ENCODE measurements at places on chromosomes 16 and 17.

DNA sequence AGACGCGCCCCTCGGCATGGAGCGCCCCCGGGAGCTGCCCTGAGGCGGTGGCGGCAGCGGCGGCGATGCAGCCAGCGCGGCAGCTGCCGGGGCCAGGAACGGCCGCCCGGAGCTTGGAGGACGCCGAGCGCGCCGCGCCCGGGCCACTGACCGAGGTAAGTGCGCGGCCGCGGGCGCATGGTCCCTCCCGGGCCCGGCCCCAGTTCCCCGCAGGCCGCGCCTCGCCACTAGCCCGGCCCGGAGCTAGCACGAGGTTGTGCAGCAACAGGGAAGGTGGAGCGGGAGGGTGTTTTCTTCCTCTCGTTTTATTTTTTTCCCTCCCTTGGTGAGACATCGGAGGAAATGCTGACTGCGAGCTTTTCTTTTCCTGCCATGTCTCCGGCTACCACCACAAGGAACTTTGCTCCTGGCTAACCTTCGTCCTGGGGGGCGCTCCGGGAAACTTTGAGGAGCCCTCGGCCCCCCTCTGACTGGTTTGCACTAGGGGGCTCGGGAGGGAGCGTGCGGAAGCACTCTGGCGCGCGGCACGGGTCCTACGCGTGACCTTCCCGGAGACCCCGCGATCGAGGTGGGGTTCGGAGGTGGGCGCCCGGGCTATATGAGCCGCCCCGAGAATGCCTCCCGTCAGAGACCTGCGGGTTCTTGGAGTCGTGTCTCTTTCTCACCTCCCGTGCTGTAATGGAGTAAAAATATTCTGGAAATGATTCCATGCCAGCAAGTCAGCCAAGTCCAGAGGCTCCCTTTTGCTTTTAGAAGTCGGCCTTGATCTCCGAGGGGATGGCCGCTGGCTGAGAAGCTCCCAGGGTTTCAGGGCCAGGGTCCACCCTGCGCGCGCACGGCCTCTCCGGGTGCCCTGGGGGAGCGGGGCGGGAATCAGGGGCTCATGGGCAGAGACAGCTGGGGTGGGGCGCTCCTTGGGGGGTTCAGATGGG, 868 bp downstream of the KCNJ12 start:
- DNase-seq, result no peak

GRCh38 chr17:76104140-76104895, 731 bp upstream of the EXOC7 start:
- no peak for DNase-seq

DNA sequence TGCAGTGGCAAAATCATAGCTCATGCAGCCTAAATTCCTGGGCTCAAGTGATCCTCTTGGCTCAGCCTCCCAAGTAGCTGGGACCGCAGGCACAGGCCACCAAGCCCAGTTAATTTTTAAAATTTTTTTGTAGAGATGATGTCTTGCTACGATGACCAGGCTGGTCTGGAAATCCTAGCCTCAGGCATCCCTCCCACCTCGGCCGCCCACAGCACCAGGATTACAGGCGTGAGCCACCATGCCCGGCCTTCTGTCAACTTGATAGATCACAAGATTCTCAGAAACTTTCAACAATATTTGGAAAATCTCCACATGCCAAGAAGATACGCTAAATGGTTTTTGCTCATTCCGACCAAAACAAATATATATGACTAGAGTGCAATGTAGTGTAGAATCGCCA, 111.0 kb downstream of the ADCY9 start:
- DNase-seq, result no peak

- no peak for DNase-seq
Measured at GRCh38 chr16:24773771-24774427, 44.4 kb downstream of the TNRC6A start.

GRCh38 chr17:8857919-8858318, 9.6 kb downstream of the PIK3R6 start:
- no peak for DNase-seq

- DNase-seq, result no peak
Measured at GRCh38 chr16:78462288-78463208, 363.1 kb downstream of the WWOX start.

DNA sequence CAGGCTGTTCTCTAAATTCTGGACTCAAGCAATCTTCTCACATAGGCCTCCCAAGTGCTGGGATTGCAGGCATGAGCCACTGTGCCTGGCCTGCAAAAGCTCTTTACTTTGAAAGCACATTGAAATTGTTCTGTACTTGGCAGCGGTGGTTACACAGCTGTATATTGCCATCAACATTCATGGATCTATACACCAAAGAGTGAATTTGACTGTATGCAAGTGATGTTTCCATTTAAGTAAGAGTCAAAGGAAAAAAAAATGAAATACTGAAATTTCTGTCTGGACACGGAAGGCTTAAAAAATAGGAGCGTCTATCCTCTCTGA, 450.6 kb upstream of the PSMD7 start:
- DNase-seq, result no peak

- no peak for DNase-seq
Measured at GRCh38 chr17:79652999-79653643, 42.3 kb upstream of the RBFOX3 start.

GRCh38 chr17:67982686-67983382, 13.4 kb downstream of the C17orf58 start:
- DNase-seq, result no peak

DNA sequence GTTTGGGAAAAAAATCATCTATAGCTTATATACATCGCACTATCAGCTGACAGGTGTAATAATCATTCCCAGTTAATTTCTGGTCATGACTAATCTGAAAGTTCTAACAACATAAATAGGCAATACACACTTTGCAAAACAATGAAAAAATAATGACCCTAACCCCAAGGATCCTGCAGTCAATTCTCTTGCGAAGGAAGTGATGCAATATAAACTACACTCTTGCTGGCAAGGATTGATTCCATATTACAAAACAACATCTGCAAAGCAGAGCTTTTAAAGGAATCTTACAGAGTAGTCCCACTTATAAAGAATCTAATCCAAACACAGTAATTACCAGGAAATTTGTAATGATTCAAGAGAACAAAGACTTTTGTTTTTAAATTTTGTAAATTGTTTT, 73.4 kb downstream of the MYO1D start:
- no peak for DNase-seq

GRCh38 chr16:1152651-1153259, at the start of gene CACNA1H:
TSS of gene CACNA1H (plus strand) at chr16:1153106. CDS start at chr16:1153738, 632 bp downstream.
- peak; percentile 33 for DNase-seq

DNA sequence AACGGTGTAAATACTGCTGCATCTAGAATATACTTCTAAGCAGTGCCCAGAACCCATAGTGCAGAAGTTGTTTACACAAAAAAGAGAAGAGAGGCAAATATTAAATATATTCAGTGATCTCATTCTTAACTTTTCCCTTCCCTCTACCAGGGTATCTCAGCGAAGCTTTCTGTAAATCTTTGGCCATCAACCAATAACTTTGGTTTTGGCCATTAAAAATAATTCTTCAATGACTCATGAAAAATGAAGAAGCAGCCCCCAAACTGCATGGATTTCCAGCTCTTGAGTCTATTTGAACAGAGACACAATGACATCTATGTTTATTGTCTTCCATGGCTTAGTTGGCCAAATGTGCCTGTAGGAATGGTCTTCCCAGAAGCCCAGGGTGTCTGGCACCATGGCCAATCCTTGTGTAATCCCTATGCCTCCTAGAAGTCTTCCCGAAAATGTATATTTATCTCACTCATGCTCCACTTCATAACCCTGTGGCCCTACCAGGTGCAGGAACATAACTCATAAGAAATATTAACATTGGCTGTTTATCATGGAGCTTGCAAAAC, 646.6 kb downstream of the TOX3 start:
- no peak for DNase-seq

DNA sequence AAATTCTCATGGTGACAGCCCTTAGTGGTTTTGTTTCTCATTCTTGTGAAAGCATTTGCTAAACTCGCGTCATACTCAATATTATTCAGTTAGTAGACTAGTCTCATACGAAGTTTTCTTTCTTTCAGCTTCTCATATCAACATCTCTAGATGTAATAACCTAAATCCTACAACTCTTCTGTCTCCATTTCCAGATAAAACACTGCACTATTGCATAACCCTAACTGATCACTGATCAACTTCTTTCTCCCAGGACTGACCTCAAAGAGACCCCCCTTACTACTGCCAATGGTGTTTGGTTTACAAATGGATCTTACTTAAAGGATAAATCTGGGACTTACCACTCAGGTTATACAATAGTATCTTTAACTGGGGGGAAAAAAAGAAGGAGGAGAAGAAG, 36.3 kb upstream of the TEKT1 start:
- no peak for DNase-seq

DNA sequence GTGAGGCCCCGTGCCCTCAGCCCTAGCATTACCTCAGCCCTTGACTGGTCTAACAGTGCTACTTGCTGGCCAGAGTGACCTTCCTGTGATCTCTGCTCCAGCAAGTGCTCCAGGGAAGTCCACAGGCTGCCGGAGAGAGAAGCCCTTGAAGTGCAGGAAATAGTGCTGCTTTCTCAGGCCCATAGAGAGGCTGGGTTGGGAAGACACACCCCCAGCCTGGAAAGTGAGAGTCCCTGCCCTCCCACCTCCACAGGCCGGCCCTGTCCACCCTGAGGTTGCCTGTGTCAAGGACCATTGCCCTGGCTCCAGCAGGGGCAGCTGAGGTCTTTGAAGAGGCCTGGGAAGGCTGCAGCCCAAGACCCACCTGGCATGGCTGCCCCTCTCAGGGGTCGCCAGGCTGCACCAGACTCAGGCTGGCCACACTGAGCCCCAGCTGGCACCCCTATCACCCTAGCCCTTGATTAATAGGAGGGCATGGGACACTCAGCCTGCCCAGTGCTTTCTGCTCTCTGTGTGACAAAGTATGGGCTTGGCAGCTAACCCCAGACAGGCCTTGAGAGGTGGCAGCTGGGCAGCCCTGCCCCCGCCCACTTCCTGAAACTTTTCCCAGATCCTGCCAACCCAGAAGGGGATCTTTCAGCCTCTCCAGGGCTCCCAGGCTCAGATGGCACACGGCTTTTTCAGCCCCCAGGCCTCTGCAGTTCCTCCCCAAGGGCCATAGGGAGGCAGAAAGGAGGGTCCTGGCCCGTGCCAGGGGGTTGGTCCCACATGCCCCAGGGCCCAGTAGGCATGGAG, 21.7 kb downstream of the ATP6V0D1 start:
- DNase-seq, result no peak

- DNase-seq, result no peak
Measured at GRCh38 chr17:82372249-82373071, 895 bp downstream of the UTS2R start.

- DNase-seq, result no peak
Measured at GRCh38 chr17:6323626-6324356, 111.1 kb downstream of the AIPL1 start.

DNA sequence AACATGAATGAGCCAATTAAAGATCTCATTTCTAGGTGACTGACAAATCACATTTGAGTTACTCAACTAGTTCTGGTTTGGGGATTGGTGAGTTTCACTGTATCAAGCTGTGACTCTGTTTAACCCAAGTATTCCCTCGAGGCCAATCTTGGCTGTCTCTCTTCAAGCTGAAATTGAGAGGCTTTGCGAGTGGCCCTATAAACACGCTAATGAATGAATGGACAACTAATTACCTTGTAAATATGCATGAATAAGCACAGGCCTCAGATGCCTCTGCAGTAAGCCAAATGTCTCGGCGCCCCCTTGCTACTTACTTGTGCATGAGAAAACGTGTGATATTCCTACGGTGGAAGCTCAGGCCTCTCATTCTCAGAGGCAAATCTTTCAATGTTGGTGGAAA, 450.3 kb upstream of the PSMD7 start:
- no peak for DNase-seq

- no peak for DNase-seq
Measured at GRCh38 chr17:67489273-67489672, 112.2 kb downstream of the PITPNC1 start.

DNA sequence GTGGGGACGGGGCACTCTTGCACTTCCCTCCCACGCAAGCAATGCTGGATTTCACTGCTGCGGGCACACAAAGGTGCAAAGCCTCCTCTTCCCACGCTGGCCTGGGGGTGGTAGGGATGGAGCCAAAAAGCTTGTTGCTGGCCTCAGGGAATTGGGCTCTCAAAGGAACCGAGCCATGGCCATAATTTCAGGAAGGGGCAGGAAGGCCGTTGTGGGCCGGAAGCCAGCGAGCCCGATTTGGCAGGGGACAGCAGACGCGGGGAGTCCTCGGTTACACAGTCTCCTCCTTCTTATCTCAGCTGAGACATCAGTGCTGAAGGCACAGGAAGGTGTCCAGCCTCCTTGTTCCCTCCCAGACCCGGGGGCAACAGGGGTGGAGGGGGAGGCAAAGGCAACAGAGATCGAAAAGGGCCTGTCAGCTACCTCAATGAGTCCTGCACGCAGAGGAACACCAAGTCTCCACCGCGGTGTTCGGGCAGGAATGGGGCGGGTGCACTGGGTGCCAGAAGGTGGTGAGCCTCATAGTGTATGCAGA, 59.5 kb downstream of the SLFN11 start:
- DNase-seq, result no peak

GRCh38 chr17:61770043-61770442, 93.3 kb downstream of the BRIP1 start:
- DNase-seq, result no peak

GRCh38 chr16:50644729-50645128, 36.4 kb downstream of the SNX20 start:
- DNase-seq, result no peak

- DNase-seq, result no peak
Measured at GRCh38 chr16:56933828-56934598, 2.1 kb downstream of the HERPUD1 start.

- peak; percentile 54 for DNase-seq
Measured at GRCh38 chr17:64262198-64262999, 661 bp downstream of the TEX2 start.

GRCh38 chr16:31143011-31143693, 6.7 kb downstream of the PRSS36 start:
- no peak for DNase-seq

DNA sequence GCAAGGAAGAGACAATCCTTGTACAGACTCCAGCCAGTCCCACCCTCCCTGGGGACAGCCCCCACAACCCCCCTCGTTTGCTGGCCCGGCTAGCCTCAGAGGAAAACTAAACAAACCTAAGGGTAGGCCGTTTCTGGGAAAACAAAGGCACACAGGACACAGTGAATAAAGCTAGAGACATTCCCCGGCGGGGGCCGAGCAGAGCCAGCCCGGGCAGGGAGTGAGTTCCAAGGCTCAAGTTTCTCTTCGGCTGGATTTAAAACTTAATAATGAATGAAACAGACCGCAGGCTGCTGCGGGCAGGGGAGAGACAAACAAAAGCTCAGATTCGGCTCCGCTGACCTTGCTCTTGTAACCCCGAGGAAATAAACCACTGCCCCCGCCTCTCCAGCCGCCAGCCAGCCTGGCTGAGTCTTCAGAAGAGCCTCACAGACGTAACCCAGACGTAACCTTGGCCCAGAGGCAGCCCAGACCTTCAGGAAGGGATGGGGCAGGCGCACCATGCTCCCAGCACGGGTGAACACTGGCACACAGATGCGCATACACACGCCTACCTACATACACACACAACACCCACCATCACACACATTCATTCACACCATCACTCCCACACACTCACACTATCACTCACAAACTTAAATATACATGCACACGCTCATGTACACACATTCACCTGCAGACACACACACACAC, 216.0 kb downstream of the ZNF423 start:
- DNase-seq, result no peak

GRCh38 chr17:66306446-66306845, 4.0 kb downstream of the PRKCA start:
- no peak for DNase-seq

GRCh38 chr17:6924208-6924607, 71.6 kb upstream of the ALOX12 start:
- no peak for DNase-seq

- no peak for DNase-seq
Measured at GRCh38 chr17:50206604-50207293, 5.3 kb upstream of the COL1A1 start.

Data from activated gamma-delta T cell treated with anti-CD3 and anti-CD28 coated beads, Interleukin-2, amount 50 U/mL, for 16 hours (primary cell).